ENCODE measurements at places on chromosomes 11 and 22.

DNA sequence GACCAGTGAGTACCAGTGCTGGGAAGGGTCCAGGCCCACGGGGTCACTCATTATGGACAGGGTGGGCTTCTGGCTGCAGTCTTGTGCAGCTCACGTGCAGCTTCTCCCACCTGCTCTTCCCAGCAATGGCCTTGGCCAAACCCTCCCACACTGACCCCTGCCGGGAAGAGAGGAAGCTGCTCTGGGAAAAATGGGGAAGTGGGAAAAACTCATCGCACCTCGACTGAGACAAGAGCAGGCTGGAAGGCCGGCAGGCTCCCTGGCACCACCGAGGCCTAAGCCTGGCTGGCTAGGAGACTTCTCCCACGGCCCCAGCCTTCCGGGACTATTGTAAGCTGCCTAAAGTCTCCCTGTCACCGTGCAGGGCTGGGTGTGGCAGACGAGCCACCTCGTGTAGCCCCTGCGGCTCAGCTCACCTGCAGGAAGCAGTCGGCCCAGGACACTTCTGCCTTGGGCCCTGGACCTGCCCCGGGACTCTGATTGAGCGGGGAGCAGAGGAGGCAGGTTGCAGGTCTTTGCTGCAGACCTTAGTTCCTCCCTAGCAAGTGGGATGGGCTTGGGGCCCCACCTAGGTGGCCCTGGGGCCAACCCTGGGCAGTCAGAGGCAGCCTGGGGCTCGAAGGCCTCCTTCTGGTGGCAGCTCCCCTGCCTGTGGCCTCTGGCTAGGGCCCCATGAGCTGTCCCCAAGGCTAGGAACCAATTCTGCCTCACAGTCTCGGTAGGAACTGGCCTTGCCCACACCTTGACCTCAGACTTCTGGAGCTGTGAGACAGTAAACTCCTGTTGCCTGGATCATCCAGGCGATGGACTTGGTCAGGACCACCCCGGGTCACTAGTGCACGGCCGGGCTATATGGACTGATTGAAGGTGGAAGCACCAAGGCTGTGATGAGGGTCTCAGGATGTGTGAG lies 23.1 kb downstream of the MRGPRG start:
- no peak for DNase-seq

DNA sequence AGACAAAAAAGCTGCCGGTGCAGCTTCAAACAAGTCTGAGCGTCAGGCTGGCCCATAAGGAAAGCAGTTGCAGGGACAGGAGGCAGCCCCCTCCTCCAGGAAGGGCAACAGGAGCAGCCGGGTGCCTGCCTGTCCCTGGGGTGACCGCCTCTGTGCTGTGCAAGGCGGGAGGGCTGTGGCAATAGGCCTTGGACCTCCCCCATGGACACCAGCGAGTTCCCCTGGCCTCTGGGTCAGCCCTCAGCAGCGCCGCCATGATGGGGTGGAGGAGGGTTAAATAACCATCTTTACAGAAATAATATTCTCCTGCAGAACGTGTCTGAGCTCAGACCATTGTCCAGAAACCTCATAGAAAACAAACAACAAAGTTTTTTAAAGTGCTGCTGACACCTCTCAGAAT lies 3.3 kb upstream of the TMPRSS4 start:
- DNase-seq: no peak

- DNase-seq: no peak
Measured at GRCh38 chr11:7571640-7572000, 57.8 kb downstream of the PPFIBP2 start.

DNA sequence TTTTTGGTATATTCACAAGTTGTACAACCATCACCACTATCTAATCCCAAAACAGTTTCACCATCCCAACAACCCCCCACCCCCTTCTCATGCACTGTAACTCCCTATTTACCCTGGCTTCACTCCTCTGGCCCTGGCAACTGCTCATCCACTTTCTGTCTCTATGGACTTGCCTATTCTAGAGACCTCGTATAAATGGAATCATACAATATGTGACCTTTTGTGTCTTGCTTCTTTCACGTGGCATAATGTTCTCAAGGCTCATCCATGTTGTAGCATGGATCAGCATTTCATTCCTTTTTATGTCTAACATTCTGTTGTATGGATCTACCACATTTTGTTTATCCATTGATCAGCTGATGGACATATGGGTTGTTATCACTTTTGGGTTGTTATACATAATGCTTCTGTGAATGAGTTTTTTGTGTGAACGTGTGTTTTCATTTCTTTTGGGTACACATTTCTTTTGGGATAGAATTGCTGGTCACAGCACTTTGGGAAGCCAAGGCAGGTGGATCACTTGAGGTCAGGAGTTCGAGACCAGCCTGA lies 46.1 kb downstream of the GDPD5 start:
- no peak for DNase-seq

DNA sequence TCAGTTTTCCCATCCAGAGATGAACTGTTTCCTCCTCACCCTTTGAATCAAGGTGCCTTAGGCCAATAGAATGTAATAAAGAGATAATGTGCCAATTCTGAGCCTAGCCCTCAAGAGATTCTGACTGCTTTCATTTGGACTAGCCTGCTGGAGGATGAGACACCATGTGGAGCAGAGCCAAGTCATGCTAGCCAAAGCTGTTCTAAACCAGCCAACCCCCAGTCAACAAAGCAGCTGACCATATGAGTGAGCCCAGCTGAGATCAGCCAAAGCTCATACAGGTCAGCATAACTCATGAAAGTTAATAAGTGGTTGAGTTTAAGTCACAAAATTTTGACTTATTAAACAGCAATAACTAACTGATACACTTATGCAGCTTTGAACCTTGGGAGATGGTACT lies 66.7 kb upstream of the DBX1 start:
- DNase-seq: no peak

DNA sequence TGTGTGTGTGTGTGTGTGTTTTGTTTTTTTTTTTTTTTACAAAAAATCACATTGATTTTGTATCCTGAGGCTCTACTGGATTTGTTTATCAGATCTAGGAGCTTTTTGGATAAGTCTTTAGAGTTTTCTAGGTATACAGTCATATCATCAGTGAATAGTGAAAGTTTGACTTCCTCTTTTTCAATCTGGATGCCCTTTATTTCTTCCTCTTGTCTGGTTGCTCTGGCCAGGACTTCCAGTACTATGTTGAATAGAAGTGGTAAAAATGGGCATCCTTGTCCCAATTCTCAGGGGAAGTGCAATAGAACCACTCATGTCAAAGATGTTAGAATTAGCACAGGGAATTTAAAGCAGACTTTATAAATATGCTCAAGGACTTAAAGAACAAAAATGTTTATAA lies 32.6 kb upstream of the PRDM11 start:
- no peak for DNase-seq

- no peak for DNase-seq
Measured at GRCh38 chr11:103016031-103016430, 60.5 kb upstream of the MMP13 start.

- DNase-seq: no peak
Measured at GRCh38 chr22:41334215-41334614, 32.9 kb downstream of the ZC3H7B start.

GRCh38 chr11:57751176-57751575 lies 443 bp downstream of the BTBD18 start:
- no peak for DNase-seq

- DNase-seq: no peak
Measured at GRCh38 chr11:78427615-78428265, 10.1 kb upstream of the GAB2 start.

- peak; percentile 13 for DNase-seq
Measured at GRCh38 chr22:37115032-37115431, 5.5 kb upstream of the TMPRSS6 start.

GRCh38 chr22:29944339-29944738 lies 61.4 kb downstream of the MTMR3 start:
- no peak for DNase-seq

DNA sequence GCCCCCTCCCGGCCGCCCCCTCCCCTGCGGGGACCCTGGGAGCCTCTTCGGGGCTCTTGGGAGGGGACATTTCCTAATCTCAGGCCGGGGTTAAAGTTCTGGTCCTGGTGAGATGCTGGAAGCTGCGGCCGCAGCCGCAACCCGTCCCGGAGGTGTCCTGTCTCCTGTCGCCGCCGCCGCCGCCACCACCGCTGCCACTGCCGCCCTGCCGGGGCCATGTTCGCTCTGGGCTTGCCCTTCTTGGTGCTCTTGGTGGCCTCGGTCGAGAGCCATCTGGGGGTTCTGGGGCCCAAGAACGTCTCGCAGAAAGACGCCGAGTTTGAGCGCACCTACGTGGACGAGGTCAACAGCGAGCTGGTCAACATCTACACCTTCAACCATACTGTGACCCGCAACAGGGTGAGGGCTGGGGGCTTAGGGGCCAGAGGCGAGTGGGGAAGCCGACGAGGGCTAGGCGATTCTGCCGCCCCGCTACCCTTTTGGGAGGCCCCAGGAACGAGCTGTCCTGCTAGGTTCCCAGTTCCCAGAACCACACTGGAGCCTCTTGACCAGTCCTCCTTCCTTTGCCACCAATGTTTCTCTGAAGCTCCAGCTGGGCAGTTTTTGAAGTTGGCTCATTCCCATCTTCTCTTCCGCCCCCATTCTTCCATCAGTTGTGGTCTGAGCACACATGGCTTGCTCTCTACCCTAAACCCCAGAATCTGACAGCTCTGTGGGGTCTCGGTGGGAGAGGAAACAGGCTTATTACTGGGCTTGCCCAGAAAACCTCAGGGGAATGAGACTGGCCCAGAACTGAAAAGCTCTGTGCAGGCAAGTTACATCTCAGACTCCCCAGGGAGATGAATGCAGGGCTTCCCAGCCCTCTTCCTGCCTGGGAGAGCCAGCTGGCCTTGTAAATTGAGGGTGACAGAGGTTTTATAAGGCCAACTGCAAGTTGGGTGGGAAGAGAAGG lies 781 bp downstream of the SIDT2 start:
- DNase-seq: peak; percentile 38

DNA sequence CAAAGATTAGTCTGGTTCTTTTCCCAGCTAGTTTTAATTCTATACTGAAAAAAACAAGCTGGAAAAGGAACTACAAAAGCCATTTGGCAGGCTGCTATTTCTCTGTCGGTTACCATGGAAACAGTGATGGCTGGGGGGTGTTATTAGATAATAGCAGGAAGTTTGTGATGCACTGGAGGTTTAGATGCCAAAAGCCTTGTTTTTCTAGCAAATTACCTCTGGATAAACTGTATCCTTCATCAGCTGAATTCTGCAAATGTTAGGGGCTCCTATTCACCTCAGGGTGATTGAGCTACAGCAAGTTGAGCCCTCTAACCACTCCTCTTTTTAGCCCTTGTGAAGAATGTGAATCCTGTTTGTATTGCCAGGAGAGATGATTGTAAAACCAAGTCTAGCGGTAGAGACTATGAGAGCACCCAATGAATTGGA lies 25.2 kb downstream of the ALKBH3 start:
- DNase-seq: no peak

- DNase-seq: no peak
Measured at GRCh38 chr11:112963368-112963955, 2.2 kb downstream of the NCAM1 start.

DNA sequence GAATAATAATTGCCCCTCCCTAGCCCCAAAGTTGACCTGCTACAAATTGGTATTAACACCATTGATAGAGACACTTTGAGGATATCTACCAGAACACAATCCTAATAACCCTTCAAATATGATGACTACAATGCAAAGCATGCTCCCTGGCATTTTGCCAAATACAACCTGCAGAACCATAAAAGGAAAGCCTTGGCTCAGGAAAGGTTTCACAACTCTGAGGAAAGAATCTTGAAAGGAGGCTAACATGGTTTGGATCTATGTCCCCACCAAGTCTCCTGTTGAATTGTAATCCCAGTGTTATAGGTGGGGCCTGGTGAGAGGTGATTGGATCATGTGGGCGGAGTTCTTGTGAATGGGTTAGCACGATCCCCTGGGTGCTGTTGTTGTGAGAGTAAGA lies 140.4 kb upstream of the ARHGAP42 start:
- no peak for DNase-seq

GRCh38 chr22:36360871-36361383 lies 26.8 kb downstream of the MYH9 start:
- no peak for DNase-seq

- DNase-seq: no peak
Measured at GRCh38 chr22:50064453-50064852, 6.4 kb upstream of the TTLL8 start.

DNA sequence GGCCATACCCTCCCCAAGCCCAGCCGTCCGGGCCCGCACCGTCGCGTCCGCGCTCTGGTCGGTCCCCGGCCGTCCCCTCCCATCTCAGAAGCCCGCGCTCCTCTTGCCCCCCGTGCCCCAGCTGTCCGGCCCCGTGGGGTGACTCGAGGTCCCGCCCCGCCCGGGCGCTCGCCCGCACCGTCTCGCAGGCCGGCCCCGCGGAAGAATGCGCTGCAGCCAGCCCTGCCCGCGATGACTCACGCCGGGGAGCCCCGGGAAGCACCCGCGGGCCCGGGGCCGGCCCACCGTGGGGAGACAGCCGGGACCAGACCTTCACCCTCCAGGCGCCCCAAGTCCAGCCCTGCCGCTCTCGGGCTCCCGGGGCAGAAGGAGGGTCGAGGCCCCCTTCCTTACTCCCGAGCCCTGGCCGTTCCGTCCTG lies 320 bp upstream of the PHLDA2 start:
- DNase-seq: peak; percentile 45

DNA sequence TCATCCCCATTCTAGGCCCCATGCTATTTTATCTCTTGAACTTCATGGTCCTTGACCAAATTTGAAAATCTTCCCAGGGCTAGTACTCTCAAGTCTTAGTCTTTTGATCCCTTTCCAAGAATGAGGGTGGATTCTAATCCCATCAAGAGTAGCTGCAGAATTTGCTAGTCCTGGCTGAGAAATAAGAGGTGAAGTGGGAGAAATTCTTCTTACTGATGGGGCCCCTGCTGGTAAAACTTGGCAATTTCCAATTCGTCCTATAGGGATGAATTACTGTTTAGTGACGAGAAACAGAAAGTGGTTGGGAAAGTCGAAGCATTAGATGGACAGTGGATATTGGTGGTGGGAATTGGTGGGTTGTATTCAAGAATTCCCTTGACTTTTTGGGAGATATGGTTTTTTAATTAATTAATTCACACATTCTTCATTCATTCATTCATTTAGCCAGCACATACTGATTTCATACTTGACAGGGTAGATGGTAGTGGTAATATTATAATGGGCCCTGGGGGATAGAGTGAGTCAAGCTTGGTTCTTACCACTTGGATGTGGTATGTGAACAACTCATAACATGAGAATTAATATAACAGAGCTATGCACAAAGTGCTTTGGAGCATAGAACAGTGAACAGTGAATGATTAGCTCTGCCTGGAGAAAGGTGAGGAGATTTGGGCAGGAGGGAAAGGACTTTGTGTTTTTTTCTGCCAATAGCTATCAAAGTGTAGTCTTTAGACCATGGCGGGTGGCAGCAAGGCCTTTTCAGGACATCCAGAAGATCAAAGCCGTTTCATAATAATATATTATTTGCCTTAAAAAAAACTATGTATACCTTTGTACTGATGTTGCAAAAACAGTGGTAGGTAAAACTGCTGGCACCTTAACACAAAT lies 103.8 kb downstream of the STIM1 start:
- DNase-seq: peak; percentile 20

- no peak for DNase-seq
Measured at GRCh38 chr11:111411456-111411855, 32.4 kb upstream of the POU2AF1 start.

GRCh38 chr22:21026783-21027692 lies 5.3 kb downstream of the SLC7A4 start:
- DNase-seq: no peak

Measured in CD4-positive, alpha-beta T cell treated with Interleukin-2 at 100 ng/mL for 4 hours (primary cell).